ENCODE measurements at places on chromosomes 16 and 17.

- no peak for DNase-seq
Observed at GRCh38 chr17:47427985-47428384, 102.9 kb upstream of the NPEPPS start.

DNA sequence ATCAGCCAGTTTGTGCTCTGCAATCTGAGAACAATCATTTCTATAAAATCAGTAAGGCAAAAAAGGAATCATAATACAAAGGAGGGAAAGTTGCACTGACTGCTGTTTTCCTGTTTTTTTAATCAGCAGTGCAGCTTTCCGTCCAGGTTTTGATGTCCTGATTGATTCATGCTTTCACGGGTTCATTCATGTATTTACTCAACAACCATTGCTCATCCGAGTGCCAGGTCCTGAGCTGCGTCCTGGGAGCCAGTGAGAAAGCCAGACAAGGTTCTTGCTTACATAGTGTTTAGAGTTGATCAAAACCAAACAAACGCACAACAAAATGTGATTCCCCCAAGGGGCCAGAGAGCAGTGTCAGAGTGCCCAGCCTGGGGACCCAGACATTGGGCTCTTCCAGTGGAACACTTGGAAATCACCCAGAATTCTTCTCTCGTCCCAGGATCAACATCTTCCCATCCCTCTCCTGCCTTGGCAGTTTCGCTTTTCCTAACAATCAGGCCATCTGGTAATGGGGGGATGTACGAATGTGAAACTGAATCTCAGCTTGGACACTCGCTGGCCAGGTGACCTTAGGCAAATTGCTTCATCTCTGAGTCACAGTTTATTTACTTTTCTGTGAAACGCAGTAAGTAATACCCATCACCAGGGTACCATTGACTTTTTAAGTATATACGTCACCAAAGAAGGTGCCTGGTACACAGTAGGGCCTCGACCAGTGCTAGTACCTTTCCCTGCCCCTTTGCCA is 13.3 kb upstream of the C1QL1 start:
- DNase-seq, result no peak

DNA sequence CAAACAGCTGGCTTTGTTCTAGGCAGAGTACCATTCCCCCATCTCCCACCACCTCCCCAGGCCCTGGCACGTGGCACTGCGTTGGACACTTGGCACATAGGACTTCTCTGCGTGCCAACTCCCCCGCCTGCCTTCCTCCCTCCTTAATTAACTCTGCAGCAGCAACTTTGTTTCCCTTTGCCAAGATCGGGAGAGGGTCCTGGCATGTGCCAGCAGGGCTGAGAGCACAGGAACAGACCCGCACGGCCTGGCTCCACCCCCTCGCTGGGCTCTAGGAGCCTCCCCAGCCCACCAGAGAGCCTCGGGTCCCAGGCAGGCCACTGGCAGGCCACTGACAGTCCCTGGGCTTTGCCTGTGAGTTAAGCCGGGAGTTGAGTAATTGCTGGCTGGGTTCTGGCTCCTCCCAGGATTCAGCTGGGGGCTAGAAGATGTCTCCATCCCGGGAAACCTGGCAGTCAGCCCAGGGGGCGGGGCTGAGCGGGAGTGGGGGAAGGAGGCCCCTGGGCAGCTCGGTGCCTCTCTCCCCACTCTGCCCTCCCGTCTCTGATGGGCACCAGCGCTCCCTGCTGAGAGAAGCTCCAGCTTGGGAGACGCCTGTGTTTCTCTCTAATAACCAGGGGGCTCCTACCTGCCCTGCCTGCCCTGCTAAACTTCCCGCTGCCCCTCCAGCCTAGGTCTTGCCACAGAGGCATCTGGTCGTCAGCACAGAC is 224.0 kb upstream of the TNRC6C start:
- DNase-seq, result no peak

- no peak for DNase-seq
Observed at GRCh38 chr17:73535746-73536145, 108.5 kb downstream of the SDK2 start.

DNA sequence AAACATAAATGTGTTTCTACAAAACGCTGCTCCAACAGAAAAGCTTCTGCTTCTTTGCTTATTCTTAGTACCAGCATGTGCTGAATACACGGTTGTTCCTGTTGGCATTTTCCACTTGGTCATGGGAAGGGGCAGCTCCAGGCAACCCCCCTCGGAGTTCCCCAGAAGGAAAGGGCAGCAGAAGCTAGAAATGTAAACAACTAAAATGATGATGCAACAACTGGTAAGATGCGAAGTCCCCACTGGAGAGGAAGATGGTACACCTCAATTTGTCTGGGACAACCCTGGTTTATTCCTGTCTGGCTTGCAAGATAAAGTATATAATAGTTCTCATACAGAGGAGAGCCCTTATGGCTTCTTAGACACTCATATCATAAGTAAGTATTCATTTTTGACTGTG is 9.2 kb upstream of the CCL13 start:
- DNase-seq, result no peak

DNA sequence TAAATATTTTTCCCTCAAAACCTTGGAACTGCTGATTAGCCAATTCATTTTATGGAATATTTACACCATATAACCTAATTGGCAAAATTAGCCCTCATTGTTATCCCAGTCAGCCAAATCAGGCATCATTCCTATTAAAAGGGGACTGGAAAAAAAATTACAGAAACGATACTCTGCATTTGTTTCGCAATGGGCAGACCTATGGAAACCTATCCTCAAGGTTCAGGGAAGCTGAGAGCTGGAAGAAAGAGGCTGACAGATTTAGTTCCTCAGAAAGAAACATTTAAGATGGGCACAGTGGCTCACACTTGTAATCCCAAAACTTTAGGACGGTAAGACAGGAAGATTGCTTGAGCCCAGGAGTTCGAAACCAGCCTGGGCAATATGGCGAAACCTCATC is 85.6 kb upstream of the RPH3AL start:
- DNase-seq, result no peak

GRCh38 chr17:50137042-50137441 is 7.1 kb upstream of the SAMD14 start:
- DNase-seq, result no peak

DNA sequence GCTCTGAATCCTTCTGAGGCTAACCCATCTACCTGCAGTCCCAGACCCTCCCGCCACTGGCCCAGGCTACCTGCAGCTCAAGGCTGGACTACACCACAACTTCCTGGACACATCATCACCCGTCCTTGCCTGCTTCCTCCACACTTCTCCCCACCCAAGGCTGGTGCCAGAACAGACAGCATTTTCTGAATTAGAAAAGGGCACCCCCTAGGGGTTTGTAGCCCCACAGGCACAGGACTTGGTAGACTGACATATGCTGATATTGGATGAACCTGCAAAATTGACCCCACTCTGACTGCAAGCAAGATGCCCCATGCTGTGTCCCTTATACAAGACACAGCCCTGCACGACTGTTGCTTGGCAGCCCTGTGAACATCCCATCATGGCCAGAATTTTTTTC is 271.5 kb upstream of the C16orf82 start:
- DNase-seq, result no peak

DNA sequence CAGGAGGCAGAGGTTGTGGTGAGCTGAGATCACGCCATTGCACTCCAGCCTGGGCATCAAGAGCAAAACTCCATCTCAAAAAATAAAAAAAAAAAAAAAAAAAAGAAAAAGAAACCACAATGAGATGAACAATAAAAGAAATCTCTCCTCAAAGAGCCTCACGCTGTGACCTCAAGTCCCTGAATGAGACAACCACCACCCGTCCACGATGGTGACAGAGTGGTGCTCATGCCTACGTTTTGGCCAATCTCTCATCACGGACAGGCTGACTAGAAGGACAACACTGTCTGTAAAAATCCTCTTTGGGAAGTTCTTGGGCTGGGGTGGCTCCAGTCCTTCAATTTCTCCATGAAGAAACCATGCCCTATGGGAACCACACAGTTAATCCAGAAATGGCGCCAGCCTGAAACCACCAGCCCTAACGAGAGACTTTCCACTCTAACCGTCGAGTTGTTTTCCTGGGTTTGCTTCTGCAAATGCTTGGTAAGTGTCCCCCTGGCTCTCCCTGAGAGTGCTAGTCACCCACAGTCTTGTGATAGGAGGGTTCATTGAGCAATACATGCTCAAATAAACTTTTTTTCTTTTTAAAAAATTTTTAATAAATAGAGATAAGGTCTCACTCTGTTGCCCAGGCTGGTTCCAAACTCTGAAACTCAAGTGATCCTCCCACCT is 15.0 kb upstream of the PRSS27 start:
- no peak for DNase-seq

DNA sequence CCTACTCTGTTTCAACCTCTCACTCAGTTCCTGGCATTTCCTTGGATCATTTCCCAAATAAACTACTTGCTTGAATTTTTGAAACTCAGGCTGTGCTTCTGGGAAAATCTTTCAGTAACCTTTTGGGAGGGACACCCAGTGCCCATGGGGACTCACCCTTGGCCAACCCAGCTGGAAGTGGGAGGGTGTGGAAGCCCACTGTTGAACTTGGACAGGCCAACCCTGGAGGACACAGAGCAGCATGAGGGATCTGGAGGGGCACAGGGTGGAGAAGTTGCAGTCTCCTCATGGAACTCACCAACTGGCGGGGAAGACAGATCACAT is 11.2 kb downstream of the RTN4RL1 start:
- DNase-seq, result no peak

- DNase-seq, result no peak
Observed at GRCh38 chr16:67342616-67343015, 16.0 kb downstream of the LRRC36 start.

DNA sequence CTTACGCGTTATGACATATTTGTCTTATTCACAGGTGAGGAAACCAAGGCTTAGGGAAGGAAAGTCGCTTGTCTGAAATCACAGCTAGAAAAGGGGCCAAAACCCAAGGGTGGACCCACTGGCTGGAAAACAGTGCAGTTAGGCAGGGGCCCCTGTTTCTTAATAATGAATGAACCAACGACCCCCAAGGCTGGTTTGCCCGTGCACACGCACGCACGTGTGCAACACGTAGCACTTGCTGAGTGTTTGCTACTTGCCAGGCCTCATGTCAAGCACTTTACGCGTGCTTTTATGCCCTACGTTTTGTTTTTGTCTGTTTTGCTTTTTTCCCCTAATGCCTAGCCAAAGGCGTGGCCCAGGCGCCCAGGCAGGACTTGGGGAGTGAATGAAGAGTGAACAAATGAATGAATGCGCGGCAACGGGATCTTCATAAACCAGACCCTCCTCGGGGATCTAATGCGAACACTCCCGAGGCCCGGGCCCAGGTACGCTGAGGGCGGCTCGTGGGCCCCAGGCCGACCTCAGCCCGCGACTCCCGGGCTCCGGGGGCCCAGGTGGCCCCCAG is 571 bp upstream of the USP10 start:
- no peak for DNase-seq

GRCh38 chr16:8571061-8571596 is 19.2 kb downstream of the TMEM114 start:
- no peak for DNase-seq
